ENCODE measurements at places on chromosomes 5 and 9. TPM values are rescaled to one million over a fixed set of nuclear protein-coding genes. Genes with fewer than 3 reads are reported as not detected.
A peak's percentile ranks its signal among the peaks of the same experiment; 100 is the strongest.

The SUSD3 gene
- total RNA-seq, result 6.0 TPM

GRCh38 chr9:70160686-70161600, 97.8 kb upstream of the SMC5 start:
- H3K27ac ChIP-seq, result no peak overlapping the region
- H3K4me3 ChIP-seq, result no peak overlapping the region
- no peaks in the 10 kb centered on the region for H3K4me1 ChIP-seq
- no peak for DNase-seq
- H3K36me3 ChIP-seq, result no peaks in the 10 kb centered on the region

DNA sequence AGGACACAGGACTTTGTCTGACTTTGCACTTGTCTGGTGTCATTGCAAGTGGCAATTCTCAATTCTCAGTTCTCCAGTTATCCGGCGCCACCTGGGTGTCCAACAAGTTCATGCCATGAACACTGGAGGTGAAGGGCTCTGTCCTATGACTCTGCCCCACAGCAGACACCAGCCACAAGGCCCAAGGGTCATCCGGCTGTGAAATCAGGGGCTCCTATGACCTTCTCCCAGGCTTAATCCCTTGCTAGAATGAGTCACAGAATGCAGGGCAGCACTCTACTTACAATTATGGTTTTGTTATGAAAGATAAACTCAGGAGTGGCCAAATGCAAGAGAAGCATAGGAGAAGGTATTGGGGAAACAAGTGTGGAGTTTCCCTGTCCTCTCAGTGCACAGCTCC, 392.0 kb downstream of the GADD45G start:
- H3K36me3 ChIP-seq, result no peaks in the 10 kb centered on the region
- H3K27ac ChIP-seq, result no peak overlapping the region
- DNase-seq, result peak; percentile 24
- no peaks in the 10 kb centered on the region for H3K27me3 ChIP-seq
- H3K4me3 ChIP-seq, result no peak overlapping the region

The SH3PXD2B gene
- 3.4 TPM for total RNA-seq

The ADCY2 gene
- not detected for total RNA-seq

All from HepG2 (cell line).